NCI-H226 (cell line): ENCODE measurements at places on chromosomes 7 and 10.
A peak's percentile ranks its signal among the peaks of the same experiment; 100 is the strongest.

GRCh38 chr7:133778472-133778871 lies 348.7 kb upstream of the LRGUK start:
- DNase-seq = no peak

GRCh38 chr10:30784897-30785605 lies 155.5 kb upstream of the LYZL2 start:
- DNase-seq = no peak

- no peak for DNase-seq
Observed at GRCh38 chr7:102416406-102416805, 17.0 kb upstream of the ORAI2 start.

- DNase-seq = no peak
Observed at GRCh38 chr7:593324-594115, 73.9 kb upstream of the PDGFA start.

- DNase-seq = peak; percentile 92
Observed at GRCh38 chr7:22663721-22664120, 63.3 kb upstream of the IL6 start.

- DNase-seq = no peak
Observed at GRCh38 chr10:46098386-46098785, 52.3 kb upstream of the MSMB start.

DNA sequence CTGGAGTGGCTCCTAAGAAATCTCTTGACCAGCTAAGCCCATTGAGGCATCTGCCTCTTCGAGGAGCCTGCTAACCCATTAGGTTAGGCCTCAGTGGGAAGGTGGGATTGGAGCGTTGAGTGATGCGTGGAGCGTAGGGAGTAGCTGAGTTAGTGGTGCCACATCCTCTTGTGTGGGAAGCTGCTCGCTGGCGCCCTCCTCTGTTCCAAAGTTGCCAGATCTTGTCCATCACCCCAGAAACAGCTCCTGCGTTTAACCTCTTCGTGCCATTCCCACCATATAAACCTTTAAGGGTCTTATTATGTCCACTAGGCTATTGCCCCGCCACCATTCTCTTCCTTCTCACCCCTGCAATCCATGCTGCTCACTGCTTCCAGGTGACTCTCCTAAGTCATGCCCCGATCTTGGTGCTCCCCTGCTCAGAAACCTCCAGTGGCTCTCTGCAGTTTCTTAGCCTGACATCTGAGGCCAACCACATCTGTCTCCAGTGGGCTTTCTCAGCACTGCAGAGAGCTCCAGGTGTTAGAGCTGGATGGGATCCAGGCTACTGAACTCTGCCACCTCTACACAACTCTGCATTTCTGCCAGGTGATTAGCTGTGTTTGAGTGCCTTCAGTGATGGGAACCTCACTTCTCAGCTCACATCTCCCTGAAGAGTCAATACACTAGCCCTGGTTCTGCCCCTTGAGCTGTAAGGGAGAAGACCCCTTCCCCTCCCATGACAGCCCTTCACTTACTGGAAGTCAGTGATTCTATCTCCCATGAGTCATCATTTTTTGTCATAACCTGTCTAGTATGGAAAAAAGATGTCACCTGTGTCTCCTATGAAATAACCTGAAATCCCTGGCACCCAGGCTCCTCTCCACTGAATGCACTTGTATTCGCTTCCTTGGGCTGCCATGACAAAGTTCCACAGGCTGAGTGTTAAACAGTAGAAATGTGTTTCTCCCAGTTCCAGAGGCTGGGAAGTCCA lies 65.0 kb upstream of the FGFR2 start:
- DNase-seq = no peak

- peak; percentile 74 for DNase-seq
Observed at GRCh38 chr7:44431091-44431608, 59.3 kb downstream of the NUDCD3 start.

DNA sequence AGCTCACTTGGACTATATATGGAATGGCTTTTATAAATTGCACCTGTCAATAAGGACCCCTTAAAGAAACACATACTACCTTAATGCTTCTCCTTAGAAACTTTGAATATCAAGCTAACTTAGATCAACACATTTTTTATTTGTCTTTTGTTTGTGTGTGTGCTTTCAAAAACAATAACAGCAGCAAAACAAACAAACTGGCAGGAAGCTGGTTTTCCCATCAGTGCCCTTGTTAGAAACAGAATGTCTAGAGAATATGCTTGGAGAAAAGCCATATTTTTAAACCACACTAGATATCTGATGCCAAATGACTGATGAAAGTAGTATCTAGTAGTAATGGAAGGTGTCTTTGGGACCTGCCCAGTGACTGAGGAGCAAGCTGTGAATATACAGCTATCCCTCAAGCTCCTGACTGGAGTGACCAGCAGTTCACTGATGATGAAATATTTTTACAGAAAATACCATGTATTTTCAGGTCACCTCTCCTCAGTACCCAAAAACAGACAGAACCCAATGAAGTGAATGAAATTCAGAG lies 1.0 kb downstream of the PDE1C start:
- no peak for DNase-seq

DNA sequence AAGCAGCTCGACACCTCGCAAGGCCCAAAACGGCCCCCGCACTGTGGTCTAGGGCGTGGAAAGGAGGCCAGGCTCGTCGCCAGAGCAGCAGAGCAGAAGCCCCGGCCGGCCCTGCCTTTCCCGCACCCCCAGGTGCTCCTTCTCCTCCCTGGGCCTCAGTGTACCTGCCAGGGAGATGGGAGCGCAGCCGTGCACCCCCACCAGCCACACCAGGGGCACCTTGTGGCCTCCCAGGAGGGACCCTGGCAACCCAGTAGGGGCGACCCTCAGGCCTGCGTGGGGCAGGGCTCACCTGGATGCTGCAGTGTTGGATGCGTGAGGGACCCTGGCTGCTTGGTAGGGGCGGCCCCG lies 9.5 kb downstream of the PDGFA start:
- DNase-seq = no peak

DNA sequence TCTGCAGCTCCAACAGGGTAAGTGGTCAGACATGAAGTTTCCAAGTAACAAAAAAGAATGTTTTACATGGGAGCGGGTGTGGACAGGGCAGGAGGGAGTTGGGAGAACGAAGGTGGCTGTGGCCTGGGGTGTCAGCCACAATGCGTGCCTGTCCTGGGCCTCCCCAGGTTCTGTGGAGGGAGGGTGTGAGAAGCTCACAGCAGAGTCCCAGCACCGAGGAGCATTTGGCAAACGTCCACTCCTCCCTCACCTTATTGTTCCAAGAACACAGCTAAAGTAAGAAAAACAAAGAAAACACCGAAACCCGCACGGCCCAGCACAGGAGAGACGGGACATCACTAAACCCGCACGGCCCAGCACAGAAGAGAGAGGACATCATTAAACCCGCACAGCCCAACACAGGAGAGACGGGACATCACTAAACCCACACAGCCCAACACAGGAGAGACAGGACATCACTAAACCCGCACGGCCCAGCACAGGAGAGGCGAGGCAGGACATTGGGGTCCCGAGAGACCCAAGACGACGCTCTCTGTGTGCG lies 226.4 kb downstream of the MAD1L1 start:
- no peak for DNase-seq

DNA sequence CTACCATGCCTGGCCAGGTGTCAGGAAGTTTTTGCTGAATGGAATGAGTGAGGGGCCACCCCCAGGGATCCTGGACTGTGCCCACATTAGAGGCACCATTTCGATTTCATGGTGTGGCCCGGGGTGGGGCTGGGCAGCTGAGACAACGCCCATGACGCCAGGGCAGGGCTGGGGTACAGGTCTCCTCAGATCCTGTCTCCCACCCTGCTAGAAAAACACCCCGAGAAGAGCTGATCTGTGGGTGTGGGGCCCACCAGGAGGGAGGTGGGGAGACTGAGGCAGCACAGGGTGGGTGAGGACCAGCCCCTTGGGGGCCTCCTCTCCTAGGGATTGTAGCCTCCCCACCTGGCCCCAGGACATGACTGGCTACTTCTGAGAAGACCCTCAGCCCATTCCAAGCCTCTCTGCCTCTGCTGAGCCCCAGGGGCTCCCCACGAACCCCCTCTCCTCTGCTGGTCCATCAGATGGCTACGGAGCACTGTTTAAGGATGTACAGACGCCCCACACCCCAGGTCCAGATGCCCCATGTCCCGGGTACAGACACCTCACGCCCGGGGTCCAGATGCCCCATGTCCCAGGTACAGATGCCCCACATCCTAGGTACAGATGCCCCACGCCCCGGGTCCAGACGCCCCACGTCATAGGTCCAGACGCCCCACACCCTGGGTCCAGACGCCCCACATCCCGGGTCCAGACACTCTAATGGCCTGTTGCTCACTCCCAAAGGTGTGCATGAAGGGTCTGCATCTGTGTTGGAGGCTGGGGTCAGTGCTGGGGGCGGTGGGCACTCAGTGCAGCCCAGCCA lies 99.4 kb downstream of the MICALL2 start:
- no peak for DNase-seq

- DNase-seq = no peak
Observed at GRCh38 chr7:42107484-42108240, 129.3 kb downstream of the GLI3 start.

- DNase-seq = no peak
Observed at GRCh38 chr10:97200616-97201015, 14.9 kb upstream of the SLIT1 start.
